ENCODE measurements at places on chromosomes 4 and X.

GRCh38 chr4:184826691-184827270, 1.0 kb upstream of the ACSL1 start:
- DNase-seq = no peak

GRCh38 chr4:38149997-38150671, 189.9 kb downstream of the PTTG2 start:
- DNase-seq = no peak

GRCh38 chr4:76882630-76883029, 15.3 kb downstream of the SOWAHB start:
- DNase-seq = no peak

- no peak for DNase-seq
Observed at GRCh38 chrX:110569506-110569905, 210.9 kb downstream of the RTL9 start.

GRCh38 chr4:1176398-1177273, 4.3 kb upstream of the SPON2 start:
- DNase-seq = no peak

- DNase-seq = no peak
Observed at GRCh38 chrX:68758671-68759070, 70.2 kb upstream of the EFNB1 start.

GRCh38 chr4:99352602-99353537, at the start of gene ADH1C:
Gene ADH1C (minus strand): TSS chr4:99352746. CDS start chr4:99352675, 71 bp downstream.
- DNase-seq = no peak

DNA sequence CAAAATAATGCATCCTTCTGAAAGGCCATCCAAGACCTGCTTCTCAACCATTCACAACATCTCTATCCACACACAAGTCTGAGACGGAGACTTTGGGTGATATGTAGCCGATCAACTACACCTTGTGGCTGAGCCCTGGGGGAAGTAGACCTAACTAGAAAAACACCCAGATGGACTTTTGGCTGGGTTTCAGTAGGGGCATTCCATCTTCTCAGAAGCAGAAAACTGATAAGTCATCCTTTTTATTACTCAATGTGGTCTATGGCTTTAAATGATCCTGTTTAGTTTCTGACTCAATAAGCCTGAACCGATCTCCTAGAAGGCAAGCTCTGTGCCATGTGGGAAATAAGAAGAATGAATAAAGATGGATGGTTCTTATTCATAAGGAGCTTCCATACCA, 82.5 kb upstream of the AFF2 start:
- DNase-seq = no peak

- no peak for DNase-seq
Observed at GRCh38 chr4:147683188-147683591, 773 bp downstream of the PRMT9 start.

GRCh38 chr4:15774020-15774420, 4.1 kb upstream of the CD38 start:
- DNase-seq = no peak

GRCh38 chr4:119933606-119934005, 133.0 kb downstream of the MAD2L1 start:
- DNase-seq = no peak

- no peak for DNase-seq
Observed at GRCh38 chr4:80425124-80426100, 89.9 kb downstream of the CFAP299 start.

DNA sequence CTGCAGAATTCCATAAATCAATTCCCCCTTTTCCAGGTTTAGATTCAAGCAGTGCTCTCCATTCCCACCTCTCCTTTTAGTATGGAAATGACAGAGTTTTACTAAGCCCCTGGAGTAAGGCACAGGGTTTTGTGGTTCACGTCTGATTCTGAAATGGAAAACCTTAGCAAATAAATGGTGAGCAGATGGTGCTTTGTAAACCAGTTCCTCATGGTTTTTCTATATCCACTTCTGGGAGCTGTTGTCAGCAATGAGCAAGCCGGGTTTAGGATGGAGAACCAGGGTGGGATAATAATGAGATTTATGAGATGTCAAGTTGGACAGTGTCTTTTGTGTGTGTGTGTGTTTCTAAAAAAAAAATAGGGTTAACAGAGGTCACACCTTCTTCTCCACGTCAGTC, 113.8 kb upstream of the RBPJ start:
- no peak for DNase-seq
